ENCODE measurements at places on chromosomes 16 and 17.
A peak's percentile ranks its signal among the peaks of the same experiment; 100 is the strongest.

DNA sequence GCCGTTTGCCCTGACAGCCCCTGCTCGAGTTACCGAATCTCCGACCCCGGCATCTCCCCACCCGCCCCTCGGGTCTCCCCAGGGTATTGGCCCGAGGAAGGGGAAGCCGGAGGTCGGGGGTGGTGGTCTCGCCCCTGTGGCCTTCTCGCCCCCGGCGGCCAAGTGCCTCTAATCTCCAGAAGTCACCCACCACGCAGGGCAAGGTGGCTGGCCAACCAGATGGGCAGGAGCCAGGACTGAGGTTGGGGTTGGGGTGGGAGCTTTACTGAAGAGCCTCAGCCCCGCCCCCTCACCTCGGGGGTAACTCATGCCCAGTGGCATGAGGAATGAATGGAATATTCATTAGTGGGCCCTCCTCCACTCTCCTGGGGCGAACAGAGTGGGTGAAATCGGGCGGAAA, 637 bp downstream of the DHRS11 start:
- DNase-seq = no peak

DNA sequence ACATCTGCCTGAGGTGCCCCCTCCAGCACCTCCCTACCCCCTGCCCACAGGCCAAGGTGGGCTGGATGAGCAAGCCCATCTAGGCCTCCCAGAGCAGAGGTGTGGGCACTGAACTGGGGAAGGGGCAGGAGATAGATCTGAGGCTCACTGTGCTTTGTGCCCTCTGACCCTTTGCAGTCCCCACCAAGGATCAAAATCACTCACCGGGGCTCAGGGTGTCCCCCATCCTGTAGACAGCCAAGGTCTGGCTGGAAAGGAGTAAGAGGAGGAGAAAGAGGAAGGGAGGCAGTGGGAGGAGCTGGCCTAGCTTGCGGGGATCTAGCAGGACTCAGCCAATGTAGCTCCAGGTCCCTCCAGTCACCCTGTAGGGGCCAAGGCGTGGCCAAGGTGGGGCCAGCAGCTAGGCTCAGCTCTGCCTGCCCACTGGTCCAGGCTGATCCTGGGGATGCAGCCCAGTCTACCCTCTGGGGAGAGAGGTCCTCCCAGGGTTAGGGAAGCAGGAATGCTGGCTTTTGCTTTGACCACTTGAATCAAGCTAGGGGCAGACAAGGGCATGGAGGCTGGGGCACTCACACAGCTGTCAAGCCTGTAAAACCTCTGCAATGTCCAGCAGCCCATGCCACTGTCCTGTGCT, 1.8 kb downstream of the SLC12A4 start:
- DNase-seq = no peak

- DNase-seq = no peak
Observed at GRCh38 chr17:28141313-28141712, 98.8 kb downstream of the NLK start.

GRCh38 chr17:65163990-65164495, 26.9 kb downstream of the RGS9 start:
- DNase-seq = peak; percentile 45

DNA sequence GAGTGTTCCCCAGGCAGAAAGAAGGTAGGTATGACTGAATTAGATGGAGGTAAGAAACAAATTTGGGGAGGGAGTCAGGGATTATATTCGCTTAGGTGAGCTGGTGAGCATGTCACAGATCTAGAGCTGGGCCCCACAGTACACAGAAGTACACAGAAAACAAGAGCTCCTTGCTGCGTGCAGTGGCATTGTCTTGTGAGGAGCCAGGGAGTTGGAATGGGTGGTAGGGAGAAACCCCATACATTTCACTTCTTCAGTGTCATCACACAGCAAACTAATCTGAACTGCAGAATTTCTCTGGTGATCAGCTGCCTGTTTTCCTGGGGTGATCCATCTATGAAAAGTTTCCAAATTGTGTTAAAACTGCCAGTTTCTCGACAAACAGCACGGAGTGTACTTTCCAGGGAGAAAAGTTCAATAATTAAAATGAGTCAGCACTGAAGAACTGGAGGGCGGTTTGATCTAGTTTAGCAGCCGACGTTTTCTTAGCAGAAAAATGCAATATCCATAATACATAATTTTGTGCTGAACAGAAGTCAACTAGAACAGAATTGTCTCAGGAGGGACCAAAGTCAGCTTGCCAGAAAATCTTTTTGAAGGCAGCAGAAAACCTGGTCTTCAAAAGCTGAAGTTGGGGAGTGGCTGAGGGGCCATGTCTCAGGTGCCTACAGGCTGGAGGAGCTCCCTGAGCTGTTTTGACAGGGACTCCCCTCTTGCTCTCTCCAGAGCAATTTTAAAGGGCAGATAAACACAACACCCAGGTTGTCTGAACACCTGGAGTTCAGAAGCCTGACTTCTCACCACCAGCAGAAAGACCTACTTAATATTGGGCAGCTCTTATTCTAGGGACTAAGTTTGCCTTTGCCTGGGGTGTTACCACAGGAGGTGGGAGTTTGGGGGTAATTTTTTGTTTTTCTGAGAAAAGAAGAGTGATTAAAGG, 448.6 kb downstream of the CA10 start:
- DNase-seq = no peak

DNA sequence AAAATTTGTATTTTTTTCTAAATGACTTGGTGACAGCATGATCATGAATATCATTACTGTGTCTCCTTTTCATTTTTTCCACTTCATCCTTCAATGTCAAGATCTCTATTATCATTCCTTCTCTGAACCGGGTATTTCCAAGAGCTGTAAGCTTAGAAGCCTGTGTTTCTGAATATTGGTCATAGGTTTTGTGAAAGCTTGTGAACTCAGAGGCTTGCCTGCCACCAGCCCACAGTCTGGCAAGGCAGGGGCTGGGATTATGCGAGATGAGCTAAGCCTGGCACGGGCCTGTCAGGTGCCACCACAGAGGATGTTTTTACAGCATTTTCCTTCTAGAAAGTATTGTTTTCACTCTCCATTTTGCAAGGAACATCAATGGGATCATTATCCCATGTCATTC, 92.8 kb downstream of the MYH10 start:
- DNase-seq = no peak

Data from CD4-positive, alpha-beta T cell treated with Interleukin-15 for 1 hour (primary cell).